ENCODE measurements at places on chromosomes 1 and 21. TPM values are rescaled to one million over a fixed set of nuclear protein-coding genes. Genes with fewer than 3 reads are reported as not detected.

GRCh38 chr1:161051219-161051618 lies 5.4 kb upstream of the USF1 start:
- peaks cover 24% of the 10 kb centered on the region for H3K36me3 ChIP-seq
- no peak overlapping the region for H3K4me3 ChIP-seq
- peaks cover 5% of the 10 kb centered on the region for H3K4me1 ChIP-seq

DNA sequence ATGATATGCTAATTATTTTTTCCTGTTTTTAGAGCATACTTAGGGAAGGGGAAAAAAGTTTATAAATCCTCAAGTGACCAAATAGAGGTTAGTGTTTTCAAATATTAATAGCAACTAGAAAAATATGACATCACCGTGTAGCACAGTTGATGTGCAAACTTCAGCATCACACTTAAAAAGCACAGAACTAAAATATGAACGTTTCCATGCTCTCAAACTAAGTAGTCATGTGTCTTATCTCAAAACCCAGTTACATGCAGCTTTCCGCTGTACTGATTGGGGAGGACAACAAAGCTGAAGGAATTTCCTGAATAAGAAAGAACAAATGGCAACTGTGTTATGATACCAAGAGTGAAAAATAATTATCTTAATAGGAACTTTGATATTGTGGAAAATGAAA lies 903.7 kb downstream of the ADGRL2 start:
- H3K27ac ChIP-seq, result no peak overlapping the region
- no peak overlapping the region for H3K4me3 ChIP-seq
- no peak for DNase-seq
- peaks cover 12% of the 10 kb centered on the region for H3K4me1 ChIP-seq
- no peaks in the 10 kb centered on the region for H3K36me3 ChIP-seq

- H3K4me1 ChIP-seq, result no peaks in the 10 kb centered on the region
- DNase-seq, result no peak
- H3K27me3 ChIP-seq, result peaks cover 22% of the 10 kb centered on the region
- H3K27ac ChIP-seq, result no peak overlapping the region
- H3K4me3 ChIP-seq, result no peak overlapping the region
Observed at GRCh38 chr1:216961516-216961915, 238.3 kb upstream of the ESRRG start.

GRCh38 chr1:185213091-185213490 lies 56.1 kb downstream of the SWT1 start:
- H3K36me3 ChIP-seq, result peaks cover 37% of the 10 kb centered on the region
- no peak for DNase-seq
- no peak overlapping the region for H3K4me3 ChIP-seq
- peaks cover 3% of the 10 kb centered on the region for H3K4me1 ChIP-seq

- H3K27me3 ChIP-seq, result no peaks in the 10 kb centered on the region
- no peaks in the 10 kb centered on the region for H3K36me3 ChIP-seq
- peaks cover 20% of the 10 kb centered on the region for H3K4me1 ChIP-seq
- no peak overlapping the region for H3K4me3 ChIP-seq
- DNase-seq, result no peak
Observed at GRCh38 chr1:234505769-234506102, 26.8 kb upstream of the TARBP1 start.

DNA sequence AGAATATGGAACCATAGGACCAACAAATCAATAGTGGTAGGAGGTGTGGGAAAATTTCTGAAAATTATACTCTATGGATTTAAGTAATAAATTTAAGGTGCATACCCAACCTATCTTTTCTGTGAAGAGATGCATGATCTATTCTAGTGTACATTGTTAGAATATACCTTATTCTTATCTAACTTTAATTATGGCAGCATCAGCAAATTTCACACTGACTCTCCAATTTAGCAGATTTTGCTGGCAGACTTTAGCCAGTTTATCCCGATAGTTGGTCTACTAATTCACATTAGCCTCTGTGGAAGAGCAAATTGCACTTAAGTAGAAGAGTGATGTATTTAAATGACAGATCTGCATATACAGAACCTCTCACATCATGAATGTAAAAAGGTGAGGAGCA lies 400.0 kb downstream of the PLA2G4A start:
- H3K36me3 ChIP-seq, result no peaks in the 10 kb centered on the region
- no peaks in the 10 kb centered on the region for H3K27me3 ChIP-seq
- no peak overlapping the region for H3K4me3 ChIP-seq
- H3K27ac ChIP-seq, result no peak overlapping the region
- DNase-seq, result no peak

- no peak for DNase-seq
- H3K27me3 ChIP-seq, result peaks cover 90% of the 10 kb centered on the region
- H3K4me3 ChIP-seq, result peak within 1 kb of the TSS; percentile 60
- no peak within 1 kb of the TSS for H3K27ac ChIP-seq
Observed at GRCh38 chr21:34668803-34669148, at the start of gene CLIC6. Gene CLIC6 (plus strand): TSS chr21:34668994. CDS start chr21:34669389, 395 bp downstream.

GRCh38 chr1:3714284-3714741 lies 37.9 kb upstream of the CCDC27 start:
- H3K4me1 ChIP-seq, result peaks cover 5% of the 10 kb centered on the region
- H3K27ac ChIP-seq, result no peak overlapping the region
- no peak for DNase-seq

- H3K4me3 ChIP-seq, result no peak overlapping the region
- H3K4me1 ChIP-seq, result no peaks in the 10 kb centered on the region
- H3K27me3 ChIP-seq, result no peaks in the 10 kb centered on the region
- H3K27ac ChIP-seq, result no peak overlapping the region
Observed at GRCh38 chr1:204254031-204254661, 40.4 kb upstream of the GOLT1A start.

DNA sequence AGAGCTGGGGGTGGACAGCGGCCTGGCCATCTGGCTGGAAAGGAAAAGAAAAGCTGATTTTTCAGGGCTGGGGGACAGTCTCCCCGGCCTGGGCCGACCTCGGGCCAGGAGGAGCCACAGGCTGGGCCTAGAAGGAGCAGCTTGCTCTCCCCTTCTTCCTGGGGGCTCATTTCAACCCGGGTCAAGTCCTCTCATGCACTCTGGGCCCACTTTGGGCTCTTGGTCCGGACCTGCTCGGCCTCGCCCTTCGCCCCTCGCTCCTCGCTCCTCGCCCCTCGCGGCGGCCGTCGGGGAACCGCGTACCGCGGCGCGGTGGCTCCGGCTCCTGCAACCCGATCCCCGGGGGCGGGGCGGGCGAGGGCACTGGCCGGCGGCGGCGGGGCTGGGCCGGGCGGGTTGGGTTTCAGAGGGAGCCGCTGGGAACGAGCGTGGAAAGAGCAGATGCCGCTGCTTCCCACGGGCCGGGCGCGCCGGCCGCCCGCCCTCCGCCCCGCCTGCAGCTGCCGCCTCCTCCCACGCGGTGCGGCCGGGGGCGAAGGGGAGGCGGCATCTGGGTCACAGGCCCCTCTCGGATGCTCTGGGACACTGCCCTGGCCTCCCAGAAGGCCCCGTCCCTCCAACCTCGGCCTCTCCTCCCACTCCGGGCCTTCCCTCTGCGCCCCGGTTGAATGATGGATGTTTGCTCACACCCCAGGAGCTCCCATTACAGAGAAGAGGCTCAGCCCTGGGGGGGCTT lies 6.6 kb downstream of the HEYL start:
- H3K36me3 ChIP-seq, result peaks cover 1% of the 10 kb centered on the region
- DNase-seq, result peak; percentile 48
- peaks cover 79% of the 10 kb centered on the region for H3K27me3 ChIP-seq

Gene INKA2
- total RNA-seq, result 0.89 TPM

Gene MAD2L2
- total RNA-seq, result 56.0 TPM

Gene RGS18
- not detected for total RNA-seq

Gene PCP4L1
- not detected for total RNA-seq

Gene RAVER2
- 18.3 TPM for total RNA-seq

Gene KRTAP21-2
- not detected for total RNA-seq

Data from mesothelial cell of epicardium (in vitro differentiated cells).